ENCODE measurements at places on chromosomes 3 and 15.

GRCh38 chr3:30948426-30948825 is 54.0 kb upstream of the GADL1 start:
- peak; percentile 46 for DNase-seq

GRCh38 chr3:141231101-141231951 is at the start of gene PXYLP1:
TSS of gene PXYLP1 (plus strand) at chr3:141231825. CDS start at chr3:141260176, 28,351 bp downstream.
- DNase-seq, result peak; percentile 66

DNA sequence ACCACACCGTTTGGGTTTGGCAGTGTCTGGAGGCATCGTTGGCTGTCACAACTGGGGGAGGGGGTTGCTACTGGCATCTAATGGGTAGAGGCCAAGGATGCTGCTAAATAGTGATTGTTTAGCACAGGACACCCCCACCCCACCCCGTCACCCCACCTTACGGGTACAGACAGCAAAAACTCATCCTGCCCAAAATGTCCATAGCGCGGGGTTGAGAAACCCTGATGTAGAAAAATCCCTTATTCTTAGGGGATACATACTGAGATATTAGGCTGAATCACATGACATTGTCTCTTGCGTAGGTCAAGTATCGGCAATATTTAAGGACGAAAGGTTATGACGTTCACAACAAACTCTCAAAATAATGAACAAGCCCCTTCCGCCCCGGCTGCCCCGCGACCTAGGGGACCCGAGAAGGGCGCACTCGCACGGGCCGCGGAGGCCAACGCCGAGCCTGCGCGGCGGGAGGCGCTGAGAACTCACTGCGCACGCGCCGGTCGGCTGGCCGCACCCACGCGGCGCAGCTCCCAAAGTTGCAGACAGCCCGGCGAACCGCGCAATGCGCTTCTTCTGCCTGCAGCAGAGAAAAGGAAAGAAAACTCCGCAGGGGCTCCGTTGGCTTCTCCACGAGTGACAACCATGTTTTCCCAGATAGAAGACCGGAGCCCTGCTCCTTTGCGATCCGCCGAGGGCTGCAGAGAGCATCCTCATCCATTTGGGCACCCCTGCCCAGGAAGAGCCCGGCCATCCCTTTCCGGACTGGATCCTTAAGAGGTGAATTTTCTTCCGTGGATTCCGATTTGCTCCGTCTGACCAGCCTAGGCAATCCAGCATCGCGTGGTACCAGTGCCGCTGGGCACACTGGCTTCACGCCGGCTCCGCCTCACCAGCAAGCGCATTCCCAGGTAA is 136.8 kb upstream of the CCDC54 start:
- DNase-seq, result peak; percentile 46

GRCh38 chr15:70522323-70522966 is 240.9 kb downstream of the UACA start:
- no peak for DNase-seq

GRCh38 chr3:25556447-25556846 is 108.3 kb downstream of the TOP2B start:
- no peak for DNase-seq

DNA sequence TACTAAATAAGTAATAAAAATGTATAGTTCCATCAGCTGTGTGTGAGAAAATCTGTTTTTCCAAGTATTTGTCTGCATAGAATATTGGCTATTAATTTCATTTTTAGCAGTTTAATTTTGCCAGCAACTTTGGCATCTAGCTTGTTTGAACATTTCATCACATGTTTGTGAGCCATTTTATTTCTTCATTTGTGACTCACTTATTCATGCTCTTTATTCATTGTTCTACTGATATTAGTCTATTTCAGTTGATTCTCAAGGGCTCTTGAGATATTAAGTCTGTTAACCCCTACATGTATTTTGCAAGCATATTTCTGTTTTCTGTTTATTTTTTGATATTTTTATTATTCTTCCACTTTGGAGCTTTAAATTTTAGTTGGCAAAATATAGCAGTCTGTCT is 74.0 kb upstream of the PHLDB2 start:
- no peak for DNase-seq

DNA sequence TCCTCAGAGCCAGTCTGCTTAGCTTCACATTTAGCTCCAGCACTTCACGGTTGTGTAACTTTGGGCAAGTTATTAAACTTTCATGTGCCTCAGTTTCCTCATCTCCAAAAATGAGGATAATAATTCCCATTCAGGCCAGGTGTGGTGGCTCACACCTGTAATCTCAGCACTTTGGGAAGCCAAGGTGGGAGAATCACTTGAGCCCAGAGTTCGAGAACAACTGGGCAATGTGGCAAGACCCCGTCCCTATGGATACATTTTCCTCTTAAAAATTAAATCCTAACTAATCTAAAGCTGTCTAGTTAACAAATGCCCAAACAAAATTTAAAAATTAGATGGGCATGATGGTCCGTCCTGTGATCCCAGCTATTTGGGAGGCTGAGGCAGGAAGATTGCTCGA is 7.2 kb downstream of the RCN2 start:
- DNase-seq, result no peak

GRCh38 chr3:131551761-131552160 is 49.0 kb upstream of the MRPL3 start:
- DNase-seq, result no peak

DNA sequence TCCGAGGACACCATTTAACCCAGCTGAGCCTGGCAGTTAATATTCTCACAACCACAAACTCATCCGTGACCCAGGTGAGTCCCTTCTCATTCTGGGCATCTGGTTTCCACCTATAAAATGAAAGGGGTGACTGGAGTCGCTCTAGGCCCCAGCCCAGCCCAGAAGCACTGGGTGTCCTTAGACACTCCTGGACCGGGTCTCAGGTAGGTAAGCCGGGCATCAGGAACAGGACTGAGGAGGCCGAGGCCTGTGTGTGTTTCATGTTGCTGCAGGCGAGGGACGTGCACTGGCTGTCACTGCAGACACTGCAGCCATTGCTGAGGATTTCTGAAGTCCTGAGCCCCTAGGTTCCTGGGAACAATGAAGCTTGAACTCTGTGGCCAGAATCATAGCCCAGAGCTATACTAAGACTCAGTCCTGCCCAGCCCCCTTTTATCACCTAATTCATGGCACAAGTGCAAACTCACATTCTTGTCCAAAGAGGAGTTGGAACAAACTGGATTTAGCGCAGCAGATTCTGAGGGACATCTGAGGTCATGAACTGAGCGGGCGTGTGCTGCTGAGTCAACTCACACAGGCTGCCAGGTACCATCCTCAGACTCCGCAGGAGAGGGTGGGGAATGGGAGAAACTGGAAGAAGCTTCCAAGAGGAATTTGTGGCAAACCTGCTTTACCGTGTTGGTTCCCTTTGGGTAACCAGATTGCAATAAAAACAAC is 184.9 kb downstream of the FAM43A start:
- no peak for DNase-seq

- no peak for DNase-seq
Observed at GRCh38 chr3:182755308-182755707, 38.0 kb upstream of the ATP11B start.

DNA sequence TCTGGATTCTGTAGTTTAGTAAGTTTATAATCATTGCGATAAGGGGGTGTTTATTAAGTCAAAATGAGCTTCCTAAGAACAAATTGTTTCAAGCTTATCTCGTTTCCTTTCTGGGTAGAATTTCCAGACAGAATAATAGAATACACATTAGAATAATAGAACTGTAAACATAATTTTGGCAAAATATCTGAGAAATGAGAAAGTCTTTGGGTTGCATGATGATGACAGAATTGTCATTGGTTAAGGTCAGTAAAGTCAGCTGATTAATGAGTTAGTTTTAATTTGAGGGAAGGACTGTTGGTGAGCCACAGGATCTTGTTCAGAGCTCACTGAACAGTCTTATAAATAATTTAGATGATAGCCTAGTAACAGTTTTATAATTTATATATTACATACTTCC is 10.2 kb downstream of the EIF2A start:
- DNase-seq, result no peak

GRCh38 chr3:76122007-76122406 is 336.7 kb upstream of the ZNF717 start:
- peak; percentile 74 for DNase-seq

- no peak for DNase-seq
Observed at GRCh38 chr15:49471733-49472132, 48.7 kb downstream of the FGF7 start.

DNA sequence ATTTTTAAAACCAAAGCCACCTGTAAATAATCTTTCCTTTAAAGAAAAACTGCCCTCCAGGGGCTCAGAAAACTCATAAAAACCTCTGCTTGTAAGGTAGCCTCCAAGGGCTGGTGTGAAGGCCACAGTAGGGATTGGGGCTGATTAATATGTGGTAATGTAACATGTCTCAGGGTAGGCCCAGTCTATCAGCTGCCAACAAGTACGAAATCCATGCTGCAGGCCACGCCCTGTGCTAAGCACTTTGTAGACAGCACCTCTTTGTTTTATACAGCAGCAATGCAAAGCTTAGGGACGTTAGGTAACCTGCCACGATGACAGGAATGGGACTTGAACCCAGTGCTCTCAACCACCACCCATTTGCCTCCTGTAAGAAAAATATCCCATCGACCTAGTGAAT is 65.6 kb upstream of the PRICKLE2 start:
- no peak for DNase-seq

- DNase-seq, result no peak
Observed at GRCh38 chr15:70503073-70503745, 260.1 kb downstream of the UACA start.

- no peak for DNase-seq
Observed at GRCh38 chr3:15220661-15221060, 14.6 kb downstream of the CAPN7 start.

GRCh38 chr15:74988007-74988800 is 7.2 kb upstream of the SCAMP5 start:
- DNase-seq, result peak; percentile 47

GRCh38 chr15:84638103-84638502 is 16.0 kb downstream of the WDR73 start:
- DNase-seq, result no peak

- DNase-seq, result no peak
Observed at GRCh38 chr3:123292321-123293310, 90.9 kb downstream of the SEC22A start.

DNA sequence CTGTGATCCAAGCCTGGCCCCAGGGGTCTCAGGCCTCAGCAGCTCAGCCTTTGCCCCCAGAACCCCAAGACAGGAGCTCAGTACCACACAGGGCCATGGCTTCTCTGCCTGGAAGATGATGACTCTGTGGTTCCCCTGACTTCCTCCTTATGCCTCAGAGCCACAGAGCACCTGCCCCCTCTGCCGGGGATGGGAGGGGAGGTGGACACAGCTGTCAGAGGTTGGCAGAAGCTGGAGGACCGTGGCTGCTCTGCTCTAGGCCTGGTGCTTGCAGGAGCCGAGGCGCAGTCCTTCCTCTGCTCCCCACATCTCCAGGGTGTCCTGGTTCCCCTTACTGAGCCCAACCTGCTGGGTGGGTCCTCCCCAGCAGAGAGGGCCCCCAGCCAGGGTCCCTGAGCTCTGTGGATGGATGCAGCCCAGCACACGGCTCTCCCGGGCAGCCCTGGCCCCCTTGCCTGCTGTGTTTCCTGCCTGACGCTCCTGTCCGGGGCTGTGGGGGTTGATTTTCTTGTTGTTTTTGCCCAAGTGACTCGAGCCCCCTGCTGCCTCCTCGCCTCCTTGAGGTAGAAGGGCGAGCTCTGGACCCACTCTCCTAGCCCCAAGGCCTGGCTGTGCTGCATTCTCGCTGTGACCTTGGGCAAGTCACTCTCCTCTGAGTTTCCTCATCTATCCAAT is 36.6 kb downstream of the PSTPIP1 start:
- peak; percentile 82 for DNase-seq

- DNase-seq, result no peak
Observed at GRCh38 chr3:116316771-116317170, 128.5 kb downstream of the LSAMP start.

Data from MV-4-11 (cell line).